ENCODE measurements at places on chromosomes 4 and X.

GRCh38 chr4:75042601-75043208 is 109.8 kb downstream of the PARM1 start:
- no peak for DNase-seq

DNA sequence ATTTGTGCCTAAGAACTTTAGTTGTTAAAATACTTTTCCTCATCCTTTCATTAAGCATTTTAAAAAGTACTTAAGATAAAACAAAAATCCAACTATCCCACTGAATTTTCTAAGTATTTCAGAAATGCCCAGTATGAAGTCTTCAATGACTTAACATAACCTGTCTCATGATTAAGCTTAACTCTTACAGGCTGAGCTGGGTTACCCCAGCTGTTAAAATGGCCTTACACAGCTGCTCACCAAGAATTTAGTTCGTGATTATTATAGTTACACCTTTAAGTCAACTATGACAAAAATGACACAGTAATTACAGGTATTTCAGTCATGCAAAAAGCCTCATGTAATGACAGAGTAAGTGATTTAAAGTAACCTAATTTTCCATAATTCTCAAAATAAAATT is 145.7 kb downstream of the FBXW7 start:
- no peak for DNase-seq

- DNase-seq, result no peak
These were observed 102.9 kb upstream of the LRPAP1 start for GRCh38 chr4:3634894-3635820.

DNA sequence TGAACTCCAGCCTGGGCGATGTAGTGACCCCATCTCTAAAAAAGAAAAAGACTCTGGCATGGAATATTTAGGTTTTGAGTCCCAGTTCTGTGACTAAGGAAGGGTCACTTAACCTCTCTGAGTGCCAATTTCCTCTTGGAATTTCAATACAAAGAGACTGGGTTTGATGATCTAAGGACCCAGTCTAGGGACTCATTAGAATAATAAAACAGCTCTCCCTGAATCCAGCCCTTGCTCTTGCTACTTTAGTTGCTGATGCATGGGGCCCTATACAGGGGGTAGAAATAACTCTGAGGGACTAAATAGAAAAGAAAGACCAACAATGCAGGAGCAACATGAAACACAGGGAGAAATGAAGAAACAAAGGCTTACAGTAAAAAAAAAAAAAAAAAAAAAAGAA is 12.6 kb downstream of the C4orf54 start:
- no peak for DNase-seq

GRCh38 chr4:183324619-183325018 is 2.4 kb upstream of the CLDN24 start:
- DNase-seq, result no peak

DNA sequence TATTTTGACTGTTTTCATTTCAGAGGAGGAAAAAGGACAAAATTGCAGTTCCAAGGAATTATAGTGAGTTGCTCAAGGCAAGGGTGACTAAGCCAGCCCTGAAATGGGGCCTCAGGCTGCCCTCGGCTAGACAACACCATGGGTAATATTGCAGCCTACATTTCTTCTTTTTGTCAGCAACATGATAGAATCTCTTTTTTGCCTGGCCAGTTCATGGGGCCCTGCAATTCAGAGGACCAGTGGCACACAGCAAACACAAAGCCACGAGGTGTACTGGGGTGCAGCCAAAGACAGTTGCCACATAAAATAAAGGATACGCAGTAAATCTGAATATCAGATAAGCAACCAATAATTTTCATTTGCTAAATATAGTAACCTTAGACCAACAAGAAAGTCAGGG is 41.8 kb downstream of the RBM47 start:
- DNase-seq, result no peak

DNA sequence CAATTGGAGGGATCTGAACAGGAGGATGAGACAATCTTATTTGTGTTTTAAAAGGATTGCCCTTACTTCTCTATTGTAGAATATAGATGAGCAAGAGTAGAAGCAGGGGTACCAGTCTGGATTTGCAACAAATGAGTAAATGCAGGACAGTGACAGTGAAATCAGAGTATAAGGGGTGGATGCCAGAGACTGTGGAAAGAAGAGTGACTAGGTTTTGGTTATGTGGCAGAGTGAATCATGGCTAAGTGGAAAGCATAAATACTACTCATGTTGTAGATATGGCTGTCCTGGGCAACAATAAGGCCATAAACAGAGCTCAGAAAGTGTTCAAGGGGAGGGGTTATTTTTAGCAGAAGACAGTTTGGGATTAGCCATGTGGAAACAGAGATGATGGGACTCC is 6.0 kb upstream of the VSIG4 start:
- DNase-seq, result no peak

DNA sequence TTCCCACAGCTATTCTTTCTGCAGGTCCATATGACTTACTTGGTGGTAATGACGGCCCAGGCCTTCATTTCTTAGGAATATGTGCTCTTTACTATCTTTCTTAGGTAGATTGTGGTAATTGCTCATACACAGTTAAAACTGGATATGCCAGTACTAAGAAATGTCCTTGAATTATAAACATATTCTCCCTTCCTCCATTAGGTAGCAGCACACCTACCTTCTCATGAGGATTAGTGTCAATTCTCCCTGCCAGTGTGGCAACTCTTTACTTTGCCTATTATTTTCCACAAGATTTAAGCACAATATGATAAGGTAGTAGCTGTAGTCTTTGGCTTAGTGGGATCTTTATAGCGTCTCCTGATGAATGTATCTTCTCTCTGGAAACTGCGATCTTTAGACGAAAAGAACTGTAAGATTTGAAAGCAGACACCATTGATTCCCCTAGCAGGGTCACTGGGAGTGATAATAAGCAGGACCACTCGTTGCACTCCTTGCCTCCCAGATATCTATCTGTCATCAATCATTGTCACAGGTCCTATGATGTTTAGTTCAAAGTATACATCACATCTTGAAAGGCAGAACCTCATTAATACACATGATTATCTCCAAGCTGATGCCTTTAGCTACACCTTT is 1240.7 kb downstream of the C4orf33 start:
- DNase-seq, result no peak

DNA sequence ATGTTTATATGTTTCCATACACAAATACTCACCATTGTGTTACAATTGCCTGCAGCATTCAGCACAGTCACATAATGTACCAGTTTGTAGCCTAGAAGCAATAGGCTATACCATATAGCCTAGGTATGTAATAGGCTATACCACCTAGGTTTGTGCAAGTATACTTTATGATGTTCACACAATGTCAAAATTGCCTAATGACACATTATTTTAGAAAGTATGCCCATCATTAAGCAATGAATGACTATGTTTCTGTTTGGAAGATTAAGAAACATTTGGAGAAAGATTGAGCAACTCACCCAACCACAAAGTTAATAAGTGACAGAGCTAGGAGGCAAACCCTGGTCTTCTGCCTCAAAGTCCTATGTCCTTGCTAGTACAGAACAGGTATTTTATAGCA is 96.8 kb upstream of the GRIA3 start:
- DNase-seq, result no peak

GRCh38 chr4:6647169-6647568 is 6.7 kb downstream of the MRFAP1 start:
- no peak for DNase-seq

DNA sequence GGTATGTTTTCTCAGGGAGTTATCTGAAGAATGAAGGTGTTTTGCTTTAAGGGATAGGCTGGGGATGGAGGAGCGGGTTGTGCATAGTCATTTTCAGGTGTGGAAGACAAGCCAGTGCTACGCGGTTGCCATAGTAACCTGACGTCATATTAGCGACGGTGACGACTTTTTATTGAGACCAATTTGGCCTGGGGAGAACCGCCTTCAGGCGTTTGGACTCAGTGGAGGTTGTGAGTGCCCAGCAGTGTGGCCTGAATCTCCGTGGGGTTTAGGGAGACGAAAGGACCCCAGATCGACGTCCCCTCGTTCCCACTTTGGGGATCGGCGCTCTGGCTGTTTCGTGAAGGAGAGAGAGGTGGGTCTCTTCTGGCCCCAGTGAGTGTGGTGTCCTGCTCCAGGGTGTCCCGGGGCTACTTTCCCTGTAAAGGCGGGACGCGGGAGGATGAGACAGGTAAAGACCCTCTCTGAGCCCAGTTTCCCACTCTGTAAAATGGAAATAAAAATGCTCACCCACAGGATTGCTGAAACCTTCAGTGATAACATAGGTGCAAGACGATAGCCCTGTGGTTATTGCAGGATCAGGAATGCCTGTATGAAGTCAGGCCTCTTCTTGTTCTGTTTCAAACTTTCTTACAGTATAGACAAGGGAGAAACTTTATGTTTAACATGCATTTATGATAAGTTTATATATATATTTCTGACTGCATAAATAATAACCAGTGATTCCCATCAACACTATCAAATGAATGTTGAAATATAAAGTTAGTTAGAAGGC is 48.6 kb downstream of the GPRASP3 start:
- peak; percentile 61 for DNase-seq

DNA sequence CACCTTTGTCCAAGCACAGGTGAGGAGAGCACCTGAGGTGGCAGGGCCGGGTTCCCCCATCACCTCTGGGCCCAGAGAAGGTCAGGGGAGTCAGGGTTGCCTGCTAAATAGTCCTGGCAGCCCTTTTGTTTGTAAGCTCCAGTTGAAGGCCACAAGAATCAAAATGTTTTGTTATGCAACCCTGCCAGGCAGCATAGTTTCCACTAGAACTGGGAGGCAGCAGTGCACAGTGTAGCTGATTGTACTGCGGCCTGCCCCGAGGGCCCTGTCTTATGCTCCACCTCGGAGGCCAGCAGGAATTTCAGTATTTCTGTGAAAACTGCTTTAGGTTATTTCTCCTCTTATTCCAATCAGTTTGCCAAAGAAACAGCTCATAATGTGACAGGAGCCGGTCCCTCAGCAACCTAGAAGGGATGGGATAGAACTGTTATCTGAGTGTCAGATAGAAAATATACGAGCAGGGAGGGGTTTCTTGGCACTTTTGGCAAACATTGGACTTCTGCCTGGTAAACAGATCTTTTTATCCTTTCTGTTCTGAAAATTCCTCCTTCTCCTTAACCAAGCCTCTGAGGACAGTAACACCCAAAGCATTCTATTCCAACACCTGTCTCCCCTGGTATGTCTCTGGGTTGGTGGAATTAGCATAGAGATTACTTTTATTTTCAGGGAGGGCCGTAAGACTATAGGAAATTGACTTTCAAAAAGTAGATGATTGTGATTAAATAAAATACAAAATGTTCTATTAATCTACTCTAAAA is 93.6 kb downstream of the LNX1 start:
- DNase-seq, result no peak

- no peak for DNase-seq
These were observed 8.7 kb downstream of the TIMP1 start for GRCh38 chrX:47590984-47591383.

DNA sequence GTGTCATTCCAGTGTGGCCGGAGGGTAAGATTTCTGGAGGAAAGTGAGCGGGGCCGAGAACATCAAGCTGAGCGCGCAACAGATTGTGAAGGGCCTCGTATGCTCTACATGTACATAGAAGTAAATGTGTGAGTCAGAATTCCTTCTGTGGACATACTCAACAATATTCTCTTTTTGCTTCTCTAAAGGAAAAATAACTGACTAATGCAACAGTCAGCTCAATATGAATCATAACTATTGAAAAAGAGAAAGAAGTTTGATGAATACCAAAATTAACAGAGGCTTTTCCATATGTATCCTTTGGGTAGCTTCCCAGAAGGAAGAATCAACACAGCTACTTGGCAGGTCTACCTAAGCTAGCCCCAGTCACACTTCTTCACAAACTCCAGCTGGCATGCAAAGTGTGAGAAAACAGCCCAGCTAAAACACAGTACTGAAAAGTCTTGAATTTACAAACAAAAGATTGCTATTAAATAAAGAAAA is 87.5 kb upstream of the ZFP42 start:
- no peak for DNase-seq

DNA sequence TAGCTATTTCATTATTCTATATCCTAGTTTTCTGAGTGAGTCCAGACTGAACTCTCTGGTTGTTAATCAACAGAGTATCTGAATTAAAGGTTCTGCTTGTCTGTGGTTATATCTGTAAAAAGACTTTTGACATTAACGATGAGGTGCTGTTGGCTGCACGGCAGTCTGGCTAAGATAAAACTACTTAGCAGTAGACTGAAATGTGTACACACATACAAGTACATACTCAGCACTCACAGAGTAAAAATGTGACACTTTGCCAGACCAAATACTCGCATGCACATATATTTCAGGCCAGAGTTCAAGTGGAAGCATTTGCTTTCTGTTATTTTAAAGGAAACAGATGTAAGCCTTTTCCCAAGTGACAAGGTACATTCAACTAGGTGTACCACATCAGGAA is 80.5 kb downstream of the PRDM5 start:
- DNase-seq, result no peak

- DNase-seq, result no peak
These were observed 366.6 kb upstream of the CLNK start for GRCh38 chr4:11051181-11051580.

GRCh38 chrX:4850312-4850711 is 1136.9 kb upstream of the PRKX start:
- no peak for DNase-seq

- peak; percentile 8 for DNase-seq
These were observed 581 bp downstream of the UBE2K start for GRCh38 chr4:39698424-39699009.

DNA sequence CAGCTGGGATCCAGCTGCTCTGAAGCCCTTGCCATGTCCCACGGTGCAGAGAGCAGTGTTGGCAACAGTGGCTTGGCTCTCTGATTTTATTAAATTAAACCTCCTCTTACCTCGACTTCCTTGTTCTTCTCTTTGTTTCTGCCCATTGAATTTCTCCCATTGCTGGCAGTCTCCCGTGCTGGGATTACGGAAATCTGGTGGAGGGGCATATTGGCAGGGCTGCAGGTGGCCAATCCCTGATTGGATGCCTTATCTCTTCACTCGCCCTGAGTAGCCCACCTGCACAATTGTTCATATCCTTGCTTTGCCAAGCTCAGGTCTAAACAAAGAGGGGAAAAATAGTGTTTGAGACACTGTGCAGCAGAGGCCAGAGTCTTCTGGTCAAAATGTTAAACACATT is 493.9 kb downstream of the TMA16 start:
- DNase-seq, result no peak

GRCh38 chrX:87518504-87518903 is 902 bp downstream of the KLHL4 start:
- DNase-seq, result no peak

DNA sequence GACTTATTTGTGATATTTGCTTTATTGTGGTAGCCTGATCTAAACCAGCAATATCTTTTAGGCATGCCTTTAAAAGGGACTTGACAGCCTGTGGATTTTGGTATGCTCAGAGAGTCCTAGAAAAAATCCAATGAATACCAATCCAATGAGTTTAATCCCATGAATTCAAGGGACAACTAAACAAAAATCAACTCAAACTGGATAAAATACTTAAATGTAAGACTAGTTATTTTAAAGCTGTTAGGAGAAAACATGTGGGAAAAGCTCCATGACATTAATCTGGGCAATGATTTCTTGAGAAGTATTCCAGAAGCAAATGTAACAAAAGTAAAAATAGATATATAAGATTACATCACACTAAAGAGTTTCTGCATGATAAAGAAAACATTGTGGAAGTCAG is 711.5 kb upstream of the PITX2 start:
- no peak for DNase-seq

GRCh38 chr4:108709722-108710121 is 53.1 kb downstream of the ETNPPL start:
- DNase-seq, result no peak

- no peak for DNase-seq
These were observed 181.3 kb upstream of the KLF3 start for GRCh38 chr4:38482696-38483095.
